ENCODE measurements at places on chromosomes 2 and 18.
A peak's percentile ranks its signal among the peaks of the same experiment; 100 is the strongest.

DNA sequence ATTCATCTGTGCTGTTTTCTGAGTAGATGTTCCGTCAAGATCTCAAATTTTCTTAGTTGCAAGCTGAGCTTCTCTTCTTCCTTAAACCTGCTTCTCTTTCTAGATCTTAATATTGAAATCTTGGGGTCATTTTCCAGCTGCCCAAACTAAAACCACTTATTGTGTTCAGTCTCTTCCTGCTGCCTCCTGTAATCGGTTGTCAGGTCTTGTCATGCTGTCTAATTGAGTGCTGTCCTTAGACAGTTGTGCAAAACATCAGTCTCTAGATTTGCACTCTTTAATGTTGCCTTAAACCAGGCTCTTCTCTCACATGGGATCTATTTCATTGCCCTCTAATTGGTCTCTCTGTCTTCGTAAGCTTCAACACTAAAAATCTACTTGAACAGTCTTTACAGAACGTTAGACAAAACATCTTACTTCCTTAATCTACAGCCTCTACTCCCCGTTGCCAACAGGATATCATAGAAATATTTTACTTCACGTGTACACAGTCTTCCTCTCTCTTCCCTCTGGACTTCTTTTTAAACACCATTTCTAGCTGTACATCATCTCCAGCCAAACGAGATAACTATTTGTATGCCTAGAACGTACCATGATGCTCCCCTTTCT, 34.9 kb downstream of the GPD2 start:
- no peak for DNase-seq

- DNase-seq = no peak
Measured at GRCh38 chr2:127640082-127641072, 5.6 kb upstream of the GPR17 start.

GRCh38 chr2:86274918-86275275, 62.5 kb downstream of the REEP1 start:
- peak; percentile 48 for DNase-seq

DNA sequence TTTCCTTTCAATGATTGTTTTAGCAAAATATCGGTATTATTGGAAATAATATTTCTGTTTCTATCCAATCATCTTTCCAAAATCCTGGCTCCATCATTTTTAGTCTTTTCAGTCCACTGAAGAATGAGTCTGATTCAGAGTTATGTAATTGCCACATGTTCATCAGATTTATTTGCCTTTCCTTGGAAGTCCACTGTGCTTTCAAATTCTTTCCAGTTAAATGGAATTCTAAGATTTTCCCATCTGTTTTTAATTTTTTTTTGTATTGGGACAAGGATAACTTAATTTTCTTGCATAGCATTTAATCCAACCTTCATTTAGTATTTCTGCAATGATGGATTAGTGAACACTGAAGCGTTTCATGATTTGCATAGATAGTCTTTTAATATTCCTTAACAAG, 521.5 kb upstream of the NRXN1 start:
- no peak for DNase-seq

Data from D341Med (cell line).